ENCODE measurements at places on chromosomes 1 and 21. TPM values are rescaled to one million over a fixed set of nuclear protein-coding genes. Genes with fewer than 3 reads are reported as not detected.

GRCh38 chr21:45390831-45391742 lies 13.9 kb upstream of the COL18A1 start:
- DNase-seq: no peak

DNA sequence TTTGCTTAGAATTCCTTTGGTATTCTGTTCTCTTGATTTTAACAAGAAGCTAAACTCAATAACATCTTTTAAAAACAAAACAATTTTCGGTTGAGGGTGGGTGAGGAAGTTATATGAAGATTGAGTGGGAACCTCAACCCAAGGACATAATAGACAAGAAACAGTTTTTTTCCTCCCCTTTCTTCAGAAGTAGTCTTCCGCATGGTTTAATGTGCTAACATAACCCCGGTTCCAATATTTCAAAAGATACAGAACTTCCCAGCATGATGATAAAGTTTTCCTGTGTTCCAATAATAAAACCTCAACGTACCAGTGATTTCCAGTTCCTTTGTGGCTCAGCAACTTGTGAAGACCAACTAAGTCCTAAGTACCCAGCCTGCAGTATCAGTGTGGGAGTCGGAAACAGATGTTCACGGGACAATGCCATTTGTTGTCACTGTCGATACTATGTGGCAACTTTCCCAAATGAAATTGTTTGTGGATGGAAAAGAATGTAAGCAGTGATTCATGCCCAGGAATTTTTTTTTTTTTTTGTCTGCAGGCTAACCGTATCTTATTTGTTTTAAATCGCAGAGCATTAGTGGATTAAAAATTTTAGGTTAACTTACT lies 48.5 kb downstream of the NR5A2 start:
- no peak for DNase-seq

GRCh38 chr1:37040773-37041172 lies 6.5 kb upstream of the GRIK3 start:
- no peak for DNase-seq

DNA sequence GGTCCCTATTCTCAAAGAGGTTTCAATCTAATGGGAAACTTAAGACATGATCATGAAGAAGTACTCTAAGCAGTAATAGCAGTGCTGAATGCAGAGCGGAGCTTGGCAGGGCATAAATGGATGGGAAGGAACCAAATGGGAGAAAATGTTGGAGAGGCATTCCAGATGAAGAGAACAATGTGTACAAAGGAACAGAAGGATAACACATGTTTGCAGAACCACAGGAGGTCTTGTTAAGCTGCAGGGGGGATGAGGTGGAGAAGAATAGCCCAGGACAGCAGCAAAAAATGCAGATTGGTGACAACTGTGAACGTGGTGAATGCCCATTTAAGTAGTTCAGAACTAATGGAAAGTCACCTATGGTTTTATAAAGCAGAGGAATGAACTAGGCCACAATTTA lies 99.1 kb downstream of the ASTN1 start:
- no peak for DNase-seq

GRCh38 chr21:34537838-34538237 lies 25.8 kb upstream of the KCNE1 start:
- no peak for DNase-seq

GRCh38 chr1:189606795-189607476 lies 870.7 kb downstream of the BRINP3 start:
- no peak for DNase-seq

DNA sequence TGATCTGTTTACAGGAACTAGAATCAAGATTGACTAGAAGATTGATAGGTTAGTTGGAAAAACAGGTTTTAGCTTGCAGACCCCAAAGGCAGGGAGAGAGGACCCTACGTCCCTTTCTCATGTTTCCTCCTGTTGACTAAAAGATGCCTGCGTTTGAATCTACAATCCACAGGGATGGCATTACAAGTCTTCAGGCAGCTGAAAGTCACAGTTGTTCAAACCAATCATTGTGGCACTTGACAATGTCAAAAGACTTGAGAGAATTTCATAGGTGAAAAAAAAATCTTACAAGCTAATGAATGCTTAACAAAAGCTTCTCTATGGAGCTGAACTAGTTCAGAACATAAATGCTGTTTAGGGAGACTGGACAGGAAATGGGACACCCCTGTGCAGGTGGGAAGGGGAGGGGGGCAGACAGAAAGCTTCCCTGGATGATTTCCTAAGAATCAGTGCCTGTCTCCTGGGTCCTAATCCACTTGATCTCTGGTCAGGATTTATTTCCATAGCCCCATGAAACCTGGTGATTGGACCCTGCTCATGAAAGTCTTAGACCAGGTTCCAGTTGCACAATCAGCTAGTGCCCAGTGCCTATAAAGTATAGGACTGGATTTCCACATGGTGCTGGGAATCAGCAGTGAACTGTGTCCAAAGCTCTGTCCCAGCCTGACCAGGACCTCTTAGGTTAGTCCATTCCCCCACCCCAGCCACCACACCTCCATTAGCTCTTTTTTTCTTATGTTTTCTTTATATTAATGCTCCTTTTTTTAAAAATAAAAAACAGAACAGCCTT lies 91.6 kb upstream of the BCAR3 start:
- DNase-seq: no peak

- peak; percentile 61 for DNase-seq
These were observed at the start of gene RNF187 for GRCh38 chr1:228487336-228488124. TSS of gene RNF187 (plus strand) at chr1:228487382.

Gene SPSB1
- total RNA-seq: 1.1 TPM

Gene TSSK3
- total RNA-seq: not detected

Gene CACNA1S
- not detected for total RNA-seq

Data from activated CD8-positive, alpha-beta T cell treated with anti-CD3 and anti-CD28 coated beads, Interleukin-2, amount 10 ng/mL, durations not matched to agents 7 days and 5 days (primary cell).